Colonic mucosa (tissue), 4 donors: ENCODE measurements at places on chromosomes 16 and 17. TPM values are rescaled to one million over a fixed set of nuclear protein-coding genes. Genes with fewer than 3 reads are reported as not detected.

The BMERB1 gene
- total RNA-seq, result 9.1 TPM

The RCVRN gene
- not detected for total RNA-seq

The ALOX15B gene
- 0.52 TPM for total RNA-seq

The KRTAP4-1 gene
- 0.53 TPM for total RNA-seq

The ASIC2 gene
- total RNA-seq, result 1.3 TPM

The PRSS53 gene
- 2.6 TPM for total RNA-seq

- H3K4me3 ChIP-seq, result no peak overlapping the region
- H3K4me1 ChIP-seq, result no peaks in the 10 kb centered on the region
- no peak for DNase-seq
- no peaks in the 10 kb centered on the region for H3K27me3 ChIP-seq
- H3K27ac ChIP-seq, result no peak overlapping the region
Observed at GRCh38 chr16:57216968-57217367, 28.1 kb upstream of the ARL2BP start.

DNA sequence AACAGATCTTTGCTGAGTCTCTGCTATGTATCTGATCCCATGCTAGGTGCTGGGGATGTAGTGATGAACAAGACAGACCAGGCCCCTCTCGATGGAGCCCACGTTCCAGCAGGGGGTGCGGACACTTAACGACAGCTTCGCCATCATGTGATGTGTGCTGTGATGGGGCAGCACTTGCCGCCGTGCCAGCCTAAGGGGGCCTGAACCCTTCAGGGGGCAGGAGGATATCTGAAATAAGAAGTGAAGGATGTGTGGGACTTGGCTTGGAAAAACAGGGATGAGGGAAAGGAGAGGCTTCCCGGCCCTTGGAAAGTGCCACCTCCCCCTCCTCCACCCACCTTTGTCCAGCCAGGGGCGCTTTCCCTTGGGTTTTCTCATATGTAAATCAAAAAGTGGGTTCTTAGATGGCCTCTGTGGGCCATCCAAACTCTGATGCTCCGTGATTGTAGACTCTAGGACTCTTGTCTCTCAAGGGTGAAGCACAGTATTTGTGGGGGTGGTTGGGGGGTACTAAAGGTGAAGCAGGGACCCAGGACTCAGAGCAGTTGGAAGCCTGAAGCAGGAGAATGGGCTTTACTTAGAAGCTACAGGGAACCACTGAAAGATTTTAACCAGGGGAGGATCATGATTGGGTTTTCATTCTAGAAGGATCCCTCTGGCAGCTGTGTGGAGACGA is 4.0 kb upstream of the DLX3 start:
- no peak for DNase-seq
- no peak overlapping the region for H3K27ac ChIP-seq
- peaks cover 51% of the 10 kb centered on the region for H3K27me3 ChIP-seq
- no peaks in the 10 kb centered on the region for H3K36me3 ChIP-seq
- no peak overlapping the region for H3K4me3 ChIP-seq

- H3K36me3 ChIP-seq, result no peaks in the 10 kb centered on the region
- H3K4me1 ChIP-seq, result peaks cover 21% of the 10 kb centered on the region
- H3K4me3 ChIP-seq, result no peak overlapping the region
- no peaks in the 10 kb centered on the region for H3K27me3 ChIP-seq
- H3K27ac ChIP-seq, result no peak overlapping the region
- DNase-seq, result no peak
Observed at GRCh38 chr17:76275382-76276068, 10.4 kb downstream of the UBALD2 start.

DNA sequence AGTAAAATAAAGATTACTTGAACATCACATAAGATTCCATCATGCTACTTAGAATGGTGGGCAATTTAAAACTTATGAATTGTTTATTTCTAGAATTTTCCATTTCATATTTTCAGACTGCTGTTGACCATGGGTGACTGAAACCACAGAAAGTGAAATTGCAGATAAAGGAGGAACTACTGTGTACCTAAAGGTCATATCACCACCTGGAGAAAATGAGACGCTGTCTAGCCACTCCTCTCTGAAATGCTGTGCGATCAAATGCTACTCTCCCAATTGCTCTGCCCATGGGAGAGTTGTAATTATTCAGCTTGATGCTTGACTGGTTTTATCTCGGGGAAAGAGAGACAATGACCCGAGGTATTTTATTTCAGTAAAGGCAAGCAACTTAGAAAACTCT is 128.9 kb upstream of the ERCC4 start:
- DNase-seq, result no peak
- H3K27ac ChIP-seq, result no peak overlapping the region
- H3K36me3 ChIP-seq, result no peaks in the 10 kb centered on the region
- H3K27me3 ChIP-seq, result no peaks in the 10 kb centered on the region

GRCh38 chr16:57479976-57480753 is 6.1 kb downstream of the DOK4 start:
- H3K4me1 ChIP-seq, result peaks cover 10% of the 10 kb centered on the region
- DNase-seq, result peak; percentile 92
- H3K27me3 ChIP-seq, result no peaks in the 10 kb centered on the region
- H3K36me3 ChIP-seq, result no peaks in the 10 kb centered on the region
- peak overlapping the region; percentile 31 for H3K4me3 ChIP-seq

DNA sequence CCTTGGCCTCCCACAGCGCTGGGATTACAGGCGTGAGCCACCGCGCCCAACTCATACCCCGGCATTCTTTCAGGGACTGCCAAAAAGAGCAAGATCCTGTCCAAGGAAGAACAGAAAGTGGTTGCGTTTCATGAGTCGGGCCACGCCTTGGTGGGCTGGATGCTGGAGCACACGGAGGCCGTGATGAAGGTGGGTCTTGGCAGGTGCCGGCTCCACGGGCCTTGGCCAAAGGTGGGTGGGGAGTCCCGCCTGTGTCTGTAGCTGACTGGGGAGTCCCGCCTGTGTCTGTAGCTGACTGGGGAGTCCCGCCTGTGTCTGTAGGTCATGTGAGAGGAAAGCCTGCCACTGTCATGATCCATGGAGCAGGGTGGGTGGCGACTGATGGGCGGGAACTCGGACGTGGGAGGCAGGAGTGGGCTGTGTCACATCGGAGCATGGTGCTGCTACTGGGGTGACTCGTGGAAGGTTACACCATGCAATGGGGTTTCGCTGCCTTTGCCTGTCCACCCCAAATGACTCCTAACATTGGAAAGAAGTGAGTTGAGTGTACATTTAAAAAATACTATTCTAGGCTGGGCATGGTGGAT is 10.0 kb upstream of the RPL13 start:
- H3K27me3 ChIP-seq, result no peaks in the 10 kb centered on the region
- H3K36me3 ChIP-seq, result peaks cover 16% of the 10 kb centered on the region
- H3K4me3 ChIP-seq, result no peak overlapping the region
- no peaks in the 10 kb centered on the region for H3K4me1 ChIP-seq
- no peak for DNase-seq
- H3K27ac ChIP-seq, result no peak overlapping the region

- no peak overlapping the region for H3K27ac ChIP-seq
- H3K27me3 ChIP-seq, result no peaks in the 10 kb centered on the region
- no peak overlapping the region for H3K4me3 ChIP-seq
Observed at GRCh38 chr16:49810831-49811230, 45.1 kb downstream of the ZNF423 start.

DNA sequence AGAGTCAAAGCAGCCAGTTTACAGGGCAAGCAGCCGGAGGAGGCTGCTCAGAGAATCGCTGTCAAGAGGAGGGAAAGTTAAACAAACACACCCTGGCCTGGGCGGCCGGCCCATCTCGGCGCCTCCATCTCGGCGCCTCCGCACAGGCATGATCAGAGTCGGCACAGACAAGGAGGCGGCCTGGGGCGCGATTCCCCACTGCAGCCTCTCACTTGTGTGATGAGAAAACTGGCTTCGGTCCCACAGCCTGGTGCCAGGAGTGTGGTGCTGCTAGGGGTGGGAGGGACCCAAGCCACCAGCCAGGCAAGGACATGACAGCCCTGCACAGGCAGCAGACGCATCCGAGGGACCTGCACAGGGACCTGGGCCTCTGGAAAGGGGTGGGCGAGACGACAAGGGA is 17.7 kb downstream of the SLC38A10 start:
- DNase-seq, result peak; percentile 65
- H3K27ac ChIP-seq, result peak overlapping the region; percentile 53
- peaks cover 22% of the 10 kb centered on the region for H3K36me3 ChIP-seq
- H3K4me1 ChIP-seq, result peaks cover 8% of the 10 kb centered on the region

DNA sequence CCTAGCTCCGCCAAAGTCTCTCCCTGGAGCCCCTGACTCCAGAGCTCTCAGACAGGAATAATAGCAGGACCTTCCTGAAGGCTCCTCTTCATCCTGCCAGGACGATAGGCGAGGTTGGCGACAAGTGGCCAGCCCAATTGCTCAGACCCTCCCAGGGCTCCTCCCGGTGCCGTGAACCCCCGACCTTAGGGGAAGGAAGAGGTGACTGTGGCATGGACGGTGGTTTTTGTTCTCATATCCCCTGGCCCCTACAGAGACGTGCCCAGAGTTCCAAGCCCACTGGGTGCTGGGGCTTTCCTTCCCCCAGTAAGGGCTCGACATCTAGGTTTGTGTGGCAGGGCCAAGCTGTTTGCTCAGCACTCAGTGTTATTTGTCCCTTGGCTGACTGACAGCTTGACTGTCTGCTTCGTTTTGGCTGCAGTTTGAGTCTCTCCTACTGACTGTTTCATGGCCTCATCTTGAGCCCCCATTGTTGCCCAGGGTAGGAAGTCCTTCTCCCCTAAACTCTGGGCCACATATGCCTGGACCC is 4.6 kb upstream of the ADCY7 start:
- H3K27me3 ChIP-seq, result no peaks in the 10 kb centered on the region
- no peak overlapping the region for H3K4me3 ChIP-seq
- H3K36me3 ChIP-seq, result no peaks in the 10 kb centered on the region

DNA sequence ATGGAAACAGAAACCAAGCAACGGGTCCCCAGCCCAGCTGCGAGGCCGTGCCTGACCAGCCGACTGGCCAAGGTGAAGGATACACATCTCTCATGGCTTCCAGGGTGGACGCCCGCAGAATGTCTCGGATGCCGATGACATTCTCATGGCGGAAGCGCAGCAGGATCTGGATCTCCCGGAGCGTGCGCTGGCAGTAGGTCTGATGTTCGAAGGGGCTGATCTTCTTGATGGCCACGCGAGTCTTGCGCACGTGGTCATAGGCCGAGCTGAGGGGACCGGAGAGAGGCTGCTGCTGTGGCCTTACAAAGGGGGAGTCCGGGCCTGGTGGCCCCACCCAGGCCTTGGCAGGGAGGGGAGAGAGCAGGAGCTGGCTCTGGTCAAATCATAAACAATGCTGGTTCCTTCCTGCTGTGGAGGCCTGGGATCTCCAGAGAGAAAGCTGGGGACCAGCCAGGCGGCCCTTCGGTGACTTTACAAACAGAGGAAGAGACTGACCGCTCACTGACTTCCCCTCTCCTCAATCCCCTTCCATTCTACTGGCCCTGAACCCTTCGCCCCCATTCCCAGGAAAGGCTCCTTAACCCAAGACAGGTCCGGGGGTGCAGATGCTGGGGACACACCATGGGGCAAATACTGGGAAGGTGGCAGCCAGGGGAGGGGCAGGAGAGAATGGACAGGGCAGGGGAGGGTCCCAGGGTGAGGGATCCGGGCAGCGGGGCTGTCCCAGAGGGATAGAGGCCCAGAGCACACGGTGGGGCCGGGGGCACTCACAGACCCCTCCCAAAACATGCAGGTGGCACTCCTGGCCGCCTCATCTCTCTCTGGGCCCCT is 1.1 kb downstream of the MAPK3 start:
- peaks cover 16% of the 10 kb centered on the region for H3K4me1 ChIP-seq
- DNase-seq, result peak; percentile 73
- peak overlapping the region; percentile 90 for H3K4me3 ChIP-seq

GRCh38 chr16:2749476-2749875 is 3.0 kb upstream of the SRRM2 start:
- no peak overlapping the region for H3K4me3 ChIP-seq
- H3K36me3 ChIP-seq, result no peaks in the 10 kb centered on the region
- H3K27me3 ChIP-seq, result no peaks in the 10 kb centered on the region
- no peak overlapping the region for H3K27ac ChIP-seq
- peaks cover 5% of the 10 kb centered on the region for H3K4me1 ChIP-seq

- H3K27ac ChIP-seq, result no peak overlapping the region
- no peaks in the 10 kb centered on the region for H3K4me1 ChIP-seq
- H3K36me3 ChIP-seq, result no peaks in the 10 kb centered on the region
- H3K27me3 ChIP-seq, result no peaks in the 10 kb centered on the region
Observed at GRCh38 chr16:31466381-31466841, 5.5 kb upstream of the TGFB1I1 start.

DNA sequence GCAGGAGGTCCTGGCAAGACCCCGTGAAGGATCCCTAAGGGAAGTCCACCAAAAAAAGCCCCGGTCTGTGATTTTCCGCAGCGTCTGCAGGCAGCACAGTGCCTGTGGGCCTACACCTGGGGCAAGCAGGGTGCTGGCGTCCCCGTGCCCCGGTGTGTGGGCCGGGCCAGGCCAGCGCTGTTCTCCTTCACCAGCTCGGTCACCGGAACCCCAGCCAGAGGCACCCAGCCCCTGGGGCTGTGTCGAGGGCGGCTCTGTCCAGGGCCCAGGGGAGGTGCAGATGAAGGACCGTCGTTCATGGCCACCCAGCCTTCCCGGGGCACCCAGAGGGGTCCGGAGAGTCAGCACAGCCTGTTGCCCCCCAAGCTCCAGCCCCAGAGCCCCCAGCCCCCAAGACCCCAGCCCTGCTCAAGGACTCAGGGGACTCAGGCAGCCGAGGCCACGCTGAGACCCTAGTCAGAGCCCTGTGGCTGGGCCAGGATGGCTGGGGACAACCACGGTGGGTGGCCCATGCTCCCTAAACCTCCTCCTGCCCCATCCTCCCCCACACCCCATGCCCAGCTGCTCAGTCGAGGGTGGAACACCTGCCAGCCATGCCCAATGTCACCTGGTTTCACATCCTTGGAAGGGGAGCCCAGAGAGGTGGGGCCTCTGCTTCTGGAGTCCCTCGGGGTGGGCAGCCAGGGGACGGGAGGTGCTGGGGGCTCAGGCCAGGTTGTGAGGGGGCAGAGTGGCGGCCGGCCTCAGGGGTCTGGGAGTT is 5.7 kb upstream of the C1QTNF8 start:
- no peaks in the 10 kb centered on the region for H3K36me3 ChIP-seq
- no peak for DNase-seq
- H3K27ac ChIP-seq, result no peak overlapping the region
- peaks cover 23% of the 10 kb centered on the region for H3K27me3 ChIP-seq

DNA sequence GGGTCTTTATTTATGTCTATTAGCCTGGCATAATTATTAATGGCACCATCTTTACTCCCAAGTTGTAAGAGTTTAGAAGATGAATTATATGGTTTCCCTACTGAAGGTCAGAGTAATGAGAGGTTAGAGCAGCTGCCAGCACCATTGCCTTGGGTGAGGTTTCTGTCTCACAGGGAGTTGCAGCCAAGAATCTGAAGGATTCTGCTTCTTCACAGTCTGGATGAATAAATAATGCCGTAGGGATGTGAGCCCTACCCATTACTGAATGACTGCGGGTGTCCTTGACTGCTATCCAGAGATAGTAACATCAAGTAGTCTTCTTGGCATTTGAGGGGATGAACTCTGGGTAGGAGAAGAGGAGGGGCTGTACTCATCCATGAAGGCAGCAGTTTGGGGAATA is 52.8 kb upstream of the SMIM36 start:
- DNase-seq, result no peak
- H3K4me3 ChIP-seq, result no peak overlapping the region
- no peaks in the 10 kb centered on the region for H3K4me1 ChIP-seq
- no peaks in the 10 kb centered on the region for H3K36me3 ChIP-seq
- H3K27ac ChIP-seq, result no peak overlapping the region
